ENCODE measurements at places on chromosomes 7 and 10. TPM values are rescaled to one million over a fixed set of nuclear protein-coding genes. Genes with fewer than 3 reads are reported as not detected.

- no peak for DNase-seq
Measured at GRCh38 chr10:110168601-110169481, 38.6 kb upstream of the MXI1 start.

Gene DENND11
- 24.1 TPM for total RNA-seq

- DNase-seq = no peak
Measured at GRCh38 chr10:65143723-65144122, 1622.5 kb downstream of the REEP3 start.

- peak; percentile 84 for DNase-seq
Measured at GRCh38 chr7:124171068-124171467, 138.2 kb upstream of the TMEM229A start.

- DNase-seq = peak; percentile 71
Measured at GRCh38 chr10:117374506-117375359, 507 bp downstream of the PDZD8 start.

GRCh38 chr10:129293991-129294700, 172.9 kb upstream of the MGMT start:
- no peak for DNase-seq

GRCh38 chr7:150860978-150861295, 8.6 kb downstream of the AOC1 start:
- no peak for DNase-seq

Gene UNCX
- total RNA-seq = not detected

Gene C7orf57
- total RNA-seq = 9.4 TPM

- peak; percentile 89 for DNase-seq
Measured at GRCh38 chr10:54800741-54801421, at the start of gene PCDH15. Gene PCDH15 (minus strand): TSS chr10:54801231. CDS start chr10:54664262, 136,969 bp downstream.

DNA sequence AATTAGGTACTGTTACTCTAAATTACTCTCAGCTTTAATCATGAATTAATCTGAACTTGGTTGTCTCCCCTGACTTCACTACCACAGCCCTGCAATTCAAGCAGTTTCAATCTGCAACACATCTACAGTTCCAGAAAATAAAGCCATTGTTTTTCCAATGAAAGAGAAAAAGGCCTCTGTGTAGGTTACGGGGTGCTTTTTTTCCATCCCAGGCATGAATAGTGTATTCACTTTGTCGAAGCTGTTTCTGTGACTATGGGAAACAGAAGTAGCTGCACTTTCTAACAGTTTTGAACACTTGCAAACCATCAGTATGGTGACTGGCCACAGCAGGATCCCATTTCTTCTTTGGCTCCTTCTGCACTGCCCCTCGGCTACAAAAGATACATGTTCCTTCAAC, 460.2 kb downstream of the GRM8 start:
- no peak for DNase-seq

DNA sequence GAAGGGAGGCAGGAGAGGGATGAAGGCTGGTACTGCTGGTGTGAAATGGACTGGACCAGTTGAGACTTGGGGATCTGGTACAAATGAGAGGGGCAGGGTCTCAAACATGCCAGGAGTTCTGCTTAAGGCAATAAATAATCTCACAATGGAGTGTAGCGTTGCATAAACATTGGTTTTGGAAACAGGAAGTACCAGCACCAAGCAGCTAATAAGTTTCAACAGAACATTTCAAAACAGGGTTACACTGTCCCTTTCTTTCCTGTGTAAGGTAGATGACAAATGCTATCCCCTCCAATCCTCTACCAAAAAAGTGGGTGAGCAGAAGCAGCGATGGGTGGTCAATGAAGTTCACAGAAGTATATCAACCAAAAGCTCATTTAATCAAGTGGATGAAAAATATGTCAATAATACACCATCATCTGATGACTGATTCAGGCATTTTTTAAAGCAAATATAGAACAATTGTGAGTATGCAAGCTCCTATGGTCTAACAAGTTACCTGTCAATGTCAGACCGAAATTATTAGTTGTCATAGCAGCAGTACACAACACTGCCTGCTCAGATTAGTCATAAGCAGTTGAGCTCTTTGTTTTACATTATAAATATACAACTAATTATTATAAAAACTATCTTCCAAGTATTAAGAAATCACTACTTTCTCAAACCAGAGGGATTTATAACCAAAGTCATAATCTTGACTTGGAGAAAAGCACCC, 220.0 kb downstream of the FAM107B start:
- no peak for DNase-seq

Gene FOXI2
- not detected for total RNA-seq

GRCh38 chr7:38102507-38102906, 75.5 kb upstream of the STARD3NL start:
- DNase-seq = peak; percentile 12

Gene PTPN20
- 7.2 TPM for total RNA-seq

Gene PRPS1L1
- not detected for total RNA-seq

GRCh38 chr7:86900886-86901285, 158.6 kb downstream of the ELAPOR2 start:
- no peak for DNase-seq

DNA sequence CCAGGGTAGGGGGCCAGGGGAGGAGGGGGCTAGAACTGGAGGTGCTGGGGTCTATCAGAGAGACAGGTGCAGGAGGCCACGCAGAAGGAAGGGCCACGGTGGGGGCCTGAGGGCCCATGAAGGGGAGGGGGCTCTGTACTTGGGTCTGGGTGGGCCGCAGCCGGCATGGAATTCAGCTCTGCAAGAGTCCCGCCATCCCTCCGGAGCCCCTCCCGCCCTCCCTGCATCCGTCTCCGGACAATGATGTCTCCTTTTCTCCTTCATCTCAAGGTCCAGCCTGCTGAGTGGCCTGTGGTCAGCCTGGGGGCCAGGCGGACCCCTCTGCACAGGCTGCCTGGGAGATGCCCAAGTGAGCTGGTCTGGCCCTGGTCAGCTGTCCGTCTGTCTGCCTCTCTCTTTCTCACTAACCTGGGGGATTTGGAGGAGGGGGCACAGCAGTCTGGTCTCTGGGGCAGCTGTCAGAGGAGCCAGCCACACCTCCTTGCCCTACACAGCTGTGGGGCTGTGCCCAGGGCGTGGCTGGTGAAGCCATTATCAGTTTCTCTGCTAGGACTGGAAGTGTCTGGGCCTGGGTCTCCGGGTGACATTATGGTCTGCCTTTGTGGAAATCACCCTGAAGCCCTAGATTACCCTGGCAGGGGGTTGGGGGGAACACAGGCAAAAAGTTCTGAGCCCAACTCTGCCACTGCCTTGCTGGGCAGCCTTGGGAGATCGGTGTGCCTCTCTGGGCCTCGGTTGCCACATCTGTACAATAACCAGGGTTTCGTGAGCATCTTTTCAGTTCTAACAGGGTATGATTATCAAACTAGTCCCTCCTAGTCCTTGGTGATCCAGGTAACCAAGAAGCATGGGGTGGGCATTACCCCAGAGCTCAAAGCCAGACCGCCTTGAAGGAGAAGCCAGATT, 19.0 kb upstream of the HSPB1 start:
- no peak for DNase-seq

Gene LIPN
- total RNA-seq = 0.34 TPM

- no peak for DNase-seq
Measured at GRCh38 chr7:9869151-9869550, 1104.5 kb upstream of the PHF14 start.

GRCh38 chr10:24481241-24481640, 242.4 kb downstream of the ARHGAP21 start:
- no peak for DNase-seq

GRCh38 chr10:128178302-128178958, 52.2 kb upstream of the MKI67 start:
- DNase-seq = no peak

GRCh38 chr7:20514364-20514763, 101.1 kb upstream of the ABCB5 start:
- peak; percentile 51 for DNase-seq

GRCh38 chr7:149209518-149210269, 14.3 kb downstream of the ZNF282 start:
- no peak for DNase-seq

Gene NAT16
- not detected for total RNA-seq

DNA sequence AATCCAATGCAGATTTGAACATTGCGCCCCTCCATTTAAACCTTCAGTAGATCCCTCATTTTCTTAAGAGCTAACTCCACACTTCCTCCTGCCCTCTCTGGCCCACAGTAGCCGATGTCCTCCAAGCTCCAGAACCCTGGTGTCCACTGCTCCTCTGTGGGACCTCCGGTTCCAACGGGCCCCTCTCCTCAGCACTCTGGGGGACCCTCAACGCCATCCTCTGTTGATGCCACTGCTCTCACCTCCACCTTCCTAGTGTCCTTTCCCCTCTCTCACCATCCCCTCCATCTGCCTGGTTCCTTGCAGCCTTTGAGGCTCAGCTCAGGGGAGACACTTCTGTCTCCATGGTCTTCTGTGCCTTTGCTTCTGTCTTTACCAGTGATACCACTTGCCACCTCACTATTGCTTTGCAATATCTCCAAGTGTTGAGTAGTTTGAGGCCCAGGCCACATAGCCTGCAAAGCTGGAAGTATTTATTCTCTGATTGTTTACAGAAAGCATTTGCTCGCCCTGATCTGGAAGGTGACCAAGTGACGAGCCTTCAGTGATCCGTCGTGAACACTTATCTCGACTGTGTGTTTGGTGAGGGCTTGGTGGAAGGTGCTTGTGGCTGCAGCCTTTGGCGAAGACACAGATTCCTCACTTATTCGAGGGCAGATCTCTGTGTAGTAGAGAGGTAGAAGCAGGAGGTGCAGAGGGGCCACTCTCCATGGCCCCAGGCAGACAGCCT, 104.8 kb upstream of the SHH start:
- DNase-seq = no peak

Gene UPK3B
- total RNA-seq = 3.6 TPM

Gene ACSL5
- total RNA-seq = 62.6 TPM

DNA sequence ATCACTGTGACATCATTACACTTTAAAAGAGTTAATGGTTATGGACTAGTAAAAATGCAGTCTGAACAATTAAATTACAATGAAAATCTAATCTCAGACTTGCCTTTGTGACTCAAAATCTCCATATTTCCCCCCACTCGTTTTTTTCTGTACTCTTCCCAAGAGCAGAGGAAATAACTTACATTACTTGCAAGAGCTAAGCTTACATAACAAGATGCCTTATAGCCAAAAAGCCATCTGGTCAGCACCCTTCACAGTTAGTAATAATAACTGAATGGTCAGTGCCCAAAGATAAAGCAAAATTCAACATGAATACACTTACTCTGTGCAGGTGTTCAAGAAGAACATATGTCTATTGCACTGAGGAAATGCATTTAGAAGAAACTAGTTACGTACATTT, 1381.5 kb upstream of the CELF2 start:
- DNase-seq = no peak

DNA sequence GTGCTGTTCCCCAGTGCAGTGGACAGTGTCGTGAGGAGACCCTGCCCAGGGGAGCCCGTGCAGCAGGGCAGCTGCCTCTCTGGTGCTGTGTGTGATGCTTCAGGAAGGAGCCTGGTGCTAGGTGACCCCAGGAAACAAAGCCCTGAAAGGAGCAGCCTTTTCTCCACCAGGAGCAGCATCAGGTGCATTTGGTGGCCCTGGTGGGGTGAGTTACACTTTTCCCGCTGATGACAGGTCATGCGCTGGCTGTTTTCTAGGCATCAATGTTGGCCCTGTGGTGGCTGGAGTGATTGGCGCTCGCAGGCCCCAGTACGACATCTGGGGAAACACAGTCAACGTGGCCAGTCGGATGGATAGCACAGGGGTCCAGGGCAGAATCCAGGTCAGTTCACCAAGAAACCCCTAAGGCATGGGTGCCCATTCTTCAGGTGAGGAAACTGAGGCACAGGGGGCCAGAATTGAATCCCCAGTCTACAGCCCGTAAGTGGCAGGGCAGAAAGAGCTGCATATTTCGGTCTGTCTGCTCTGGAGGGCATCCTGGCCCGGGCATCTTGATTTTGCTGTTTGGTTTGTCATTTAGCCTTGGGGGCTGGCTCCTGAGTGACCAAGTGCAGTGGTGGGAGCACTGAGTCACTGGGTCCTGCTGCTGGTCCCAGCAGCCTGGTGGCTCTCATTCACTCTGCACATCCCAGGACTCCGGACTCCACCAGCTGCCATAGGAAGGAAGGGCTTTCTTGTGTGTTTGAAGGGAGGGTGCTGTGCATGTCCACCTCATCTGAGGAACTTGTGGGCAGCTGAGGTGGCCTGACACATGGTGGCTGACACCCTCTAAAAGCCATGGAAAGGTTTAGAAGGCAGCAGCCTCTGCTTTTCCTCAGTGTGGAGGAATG, 136.3 kb downstream of the ADCY1 start:
- no peak for DNase-seq

Gene RNF148
- 2.8 TPM for total RNA-seq

Gene PALS2
- 23.0 TPM for total RNA-seq

DNA sequence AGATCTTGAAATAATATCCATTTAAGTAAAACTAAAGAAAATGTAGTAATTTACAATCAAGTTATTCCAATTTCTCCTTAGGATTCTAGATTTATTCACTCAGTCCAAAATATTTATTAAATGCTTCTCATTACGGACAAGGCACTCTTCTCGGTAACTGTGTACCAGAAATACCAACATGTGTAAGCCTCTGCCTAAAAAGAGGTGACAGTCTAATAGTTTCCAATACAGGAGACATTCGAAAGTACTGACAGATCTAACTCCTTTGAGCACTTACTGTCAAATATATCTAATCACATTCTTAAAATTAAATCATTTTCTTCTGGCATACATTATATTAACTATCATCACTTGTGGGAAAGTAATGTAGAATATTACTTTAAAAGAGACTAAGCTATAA, 26.9 kb downstream of the TMEM168 start:
- DNase-seq = no peak

DNA sequence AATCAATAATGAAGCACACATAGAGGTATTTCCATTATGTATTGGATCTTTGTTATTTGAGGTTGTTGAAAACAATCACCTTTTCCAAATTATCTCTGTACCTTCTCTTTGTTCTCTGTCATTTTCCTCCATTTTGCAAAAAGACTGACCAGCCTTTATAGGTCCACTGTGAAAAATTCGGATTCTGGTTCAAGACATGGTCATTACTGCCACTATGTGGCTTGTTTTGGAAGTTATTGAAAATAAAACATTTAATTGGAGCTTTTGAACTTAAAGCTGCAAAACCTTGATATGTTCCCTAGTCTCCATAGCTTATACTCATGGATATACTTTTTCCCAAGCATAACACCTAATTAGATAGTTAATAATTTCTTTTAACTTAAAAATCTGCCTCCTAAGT, 1094.4 kb downstream of the NRG3 start:
- DNase-seq = peak; percentile 32

Gene ZNF32
- 27.8 TPM for total RNA-seq

DNA sequence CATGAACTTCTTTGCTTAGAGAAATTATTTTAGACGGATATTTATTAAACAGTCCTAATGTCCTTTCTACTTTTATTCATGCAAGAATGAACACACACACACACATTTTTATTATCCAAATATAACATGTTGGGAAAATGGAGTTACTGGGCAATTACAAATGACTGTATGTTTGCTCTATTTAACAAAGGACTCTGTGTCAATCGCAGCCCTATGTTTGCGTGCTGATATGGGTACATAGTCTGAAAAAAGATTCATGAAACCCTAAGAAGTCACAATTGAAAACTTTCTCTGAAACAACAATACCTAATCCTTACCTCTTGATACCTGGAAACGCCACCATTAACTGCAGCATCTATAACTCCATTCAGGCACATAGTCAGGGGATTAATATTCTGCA, 184.7 kb upstream of the IMMP2L start:
- no peak for DNase-seq

GRCh38 chr7:117124591-117125220, 171.4 kb downstream of the ST7 start:
- DNase-seq = peak; percentile 81

Data from lung (tissue), 17 donors.